CD14-positive monocyte (primary cell): ENCODE measurements at places on chromosomes 12 and 14. TPM values are rescaled to one million over a fixed set of nuclear protein-coding genes. Genes with fewer than 3 reads are reported as not detected.

Gene HNF1A
- polyA plus RNA-seq, result not detected

Gene OS9
- 90.9 TPM for polyA plus RNA-seq

Gene BCAT1
- polyA plus RNA-seq, result 15.2 TPM

Gene RBMS2
- polyA plus RNA-seq, result 5.1 TPM

Gene GSG1
- not detected in 2 replicates for polyA plus RNA-seq

Gene PAX9
- polyA plus RNA-seq, result not detected

Gene LYZ
- polyA plus RNA-seq, result 8,191 and 10,434 TPM in 2 replicates

Gene CPNE6
- polyA plus RNA-seq, result not detected

Gene CLEC9A
- polyA plus RNA-seq, result not detected

Gene SRRM4
- not detected in 2 replicates for polyA plus RNA-seq

Gene TAS2R7
- not detected in 2 replicates for polyA plus RNA-seq

Gene C14orf132
- polyA plus RNA-seq, result not detected in 2 replicates

Gene ERBB3
- not detected for polyA plus RNA-seq

Gene NGB
- polyA plus RNA-seq, result not detected

Gene P3H3
- polyA plus RNA-seq, result not detected

Gene RPL10L
- not detected for polyA plus RNA-seq

Gene FGF23
- not detected in 2 replicates for polyA plus RNA-seq

Gene CNTN1
- polyA plus RNA-seq, result not detected

Gene THAP2
- polyA plus RNA-seq, result 3.5 TPM

Gene KRT71
- not detected for polyA plus RNA-seq

Gene ZBTB42
- polyA plus RNA-seq, result 1.0 TPM in 2 replicates

Gene LRRIQ1
- not detected for polyA plus RNA-seq

Gene CRIP2
- 3.5 and 4.0 TPM in 2 replicates for polyA plus RNA-seq

Gene GPR84
- 14.2 and 14.9 TPM in 2 replicates for polyA plus RNA-seq

Gene TPPP2
- polyA plus RNA-seq, result not detected

Gene C12orf50
- polyA plus RNA-seq, result not detected

Gene LYSET
- polyA plus RNA-seq, result 36.9 TPM

Gene PTCSC3
- not detected in 2 replicates for polyA plus RNA-seq

Gene ATN1
- 9.0 and 10.6 TPM in 2 replicates for polyA plus RNA-seq

Gene APOF
- polyA plus RNA-seq, result not detected in 2 replicates

Gene AP4S1
- polyA plus RNA-seq, result 1.0 and 1.7 TPM in 2 replicates

Gene ARL1
- 27.3 TPM for polyA plus RNA-seq

Gene CRY1
- 5.8 TPM for polyA plus RNA-seq

Gene IKZF4
- polyA plus RNA-seq, result 0.09 TPM

Gene CYP46A1
- polyA plus RNA-seq, result not detected

Gene STYK1
- not detected for polyA plus RNA-seq

Gene CNOT2
- polyA plus RNA-seq, result 72.7 TPM

Gene LBHD2
- polyA plus RNA-seq, result not detected

Gene SLC4A8
- 2.3 TPM for polyA plus RNA-seq

Gene IL31
- not detected in 2 replicates for polyA plus RNA-seq

Gene PLEKHD1
- polyA plus RNA-seq, result not detected

Gene IAPP
- not detected in 2 replicates for polyA plus RNA-seq

Gene SLCO1B1
- not detected for polyA plus RNA-seq

Gene COCH
- polyA plus RNA-seq, result 0.87 TPM

Gene CAPZA3
- polyA plus RNA-seq, result not detected in 2 replicates

Gene CCDC198
- polyA plus RNA-seq, result not detected

Gene KRT5
- not detected for polyA plus RNA-seq

Gene HOXC10
- not detected for polyA plus RNA-seq

Gene ENDOU
- polyA plus RNA-seq, result 0.40 TPM

Gene KCNH3
- polyA plus RNA-seq, result 1.3 TPM

Gene KRT75
- polyA plus RNA-seq, result not detected

Gene PDE3A
- polyA plus RNA-seq, result not detected

Gene AKAP5
- polyA plus RNA-seq, result not detected

Gene BDKRB2
- polyA plus RNA-seq, result not detected in 2 replicates

Gene PRPH
- not detected in 2 replicates for polyA plus RNA-seq
